ENCODE measurements at places on chromosomes 5 and 9.

- no peak for DNase-seq
Measured at GRCh38 chr5:50300878-50301277, 140.2 kb downstream of the EMB start.

- no peak for DNase-seq
Measured at GRCh38 chr9:90502134-90502533, 140.5 kb downstream of the DIRAS2 start.

- DNase-seq: no peak
Measured at GRCh38 chr5:172168311-172168710, 19.7 kb downstream of the STK10 start.

- no peak for DNase-seq
Measured at GRCh38 chr5:48192-48591, 43.8 kb upstream of the PLEKHG4B start.

GRCh38 chr5:33837301-33837700 is 54.5 kb downstream of the ADAMTS12 start:
- no peak for DNase-seq

GRCh38 chr5:126998201-126998631 is 32.1 kb downstream of the MARCHF3 start:
- peak; percentile 39 for DNase-seq

- DNase-seq: no peak
Measured at GRCh38 chr5:126383246-126383645, 40.0 kb upstream of the GRAMD2B start.

- DNase-seq: no peak
Measured at GRCh38 chr5:111135363-111135762, 43.2 kb downstream of the WDR36 start.

DNA sequence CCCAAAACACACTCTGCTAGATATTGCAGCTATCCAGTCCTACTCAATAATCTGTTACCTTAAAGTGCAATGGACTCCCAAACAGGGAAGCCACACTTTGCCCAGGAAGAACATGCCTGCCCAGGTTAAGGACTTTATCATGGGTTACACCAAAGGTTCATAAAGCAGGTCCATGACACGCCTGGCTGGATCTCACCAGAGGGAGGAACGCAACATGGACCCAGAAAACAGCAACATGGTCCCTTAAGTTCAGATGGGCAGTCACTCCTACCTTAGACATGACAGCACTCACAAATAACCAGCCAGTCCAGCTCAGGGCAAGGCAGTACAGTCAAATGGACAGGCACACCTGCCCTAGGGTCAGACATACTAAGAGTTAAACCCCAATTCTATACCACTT is 3.8 kb downstream of the P4HA2 start:
- no peak for DNase-seq
